ENCODE measurements at places on chromosomes 6 and 20.

DNA sequence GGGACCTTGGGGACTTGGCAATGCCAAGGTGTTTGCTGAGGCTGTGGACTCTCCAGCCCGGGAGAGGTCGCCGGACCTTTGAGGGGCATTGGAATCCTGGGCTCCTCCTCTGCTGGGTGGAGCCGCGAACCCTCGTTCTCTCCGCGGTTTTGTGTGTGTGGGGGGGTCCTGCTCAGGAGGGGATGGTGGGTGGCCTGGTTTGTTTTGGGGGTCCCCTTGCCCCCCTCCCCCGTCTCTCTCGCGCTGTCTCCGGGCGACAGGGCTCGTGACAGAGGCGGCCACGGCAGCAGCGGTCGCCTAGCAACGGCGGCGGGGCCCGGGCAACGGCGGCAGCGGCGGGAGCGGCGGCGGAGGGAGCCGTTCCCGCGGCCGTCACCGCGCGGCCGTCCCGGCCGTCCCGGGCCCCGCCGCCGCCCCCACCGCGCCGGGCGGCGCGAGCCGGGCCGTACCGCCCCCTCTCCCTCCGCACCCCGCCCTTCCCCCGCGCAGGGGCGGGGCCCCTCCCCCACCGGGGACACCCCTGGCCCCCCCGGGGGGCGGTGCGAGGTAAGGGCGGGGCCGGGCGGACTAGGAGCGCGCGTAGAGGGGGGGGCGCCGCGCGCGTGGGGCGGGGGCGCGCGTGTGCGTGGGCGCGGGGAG, 7.8 kb downstream of the SYNGAP1 start:
- DNase-seq, result peak; percentile 70

DNA sequence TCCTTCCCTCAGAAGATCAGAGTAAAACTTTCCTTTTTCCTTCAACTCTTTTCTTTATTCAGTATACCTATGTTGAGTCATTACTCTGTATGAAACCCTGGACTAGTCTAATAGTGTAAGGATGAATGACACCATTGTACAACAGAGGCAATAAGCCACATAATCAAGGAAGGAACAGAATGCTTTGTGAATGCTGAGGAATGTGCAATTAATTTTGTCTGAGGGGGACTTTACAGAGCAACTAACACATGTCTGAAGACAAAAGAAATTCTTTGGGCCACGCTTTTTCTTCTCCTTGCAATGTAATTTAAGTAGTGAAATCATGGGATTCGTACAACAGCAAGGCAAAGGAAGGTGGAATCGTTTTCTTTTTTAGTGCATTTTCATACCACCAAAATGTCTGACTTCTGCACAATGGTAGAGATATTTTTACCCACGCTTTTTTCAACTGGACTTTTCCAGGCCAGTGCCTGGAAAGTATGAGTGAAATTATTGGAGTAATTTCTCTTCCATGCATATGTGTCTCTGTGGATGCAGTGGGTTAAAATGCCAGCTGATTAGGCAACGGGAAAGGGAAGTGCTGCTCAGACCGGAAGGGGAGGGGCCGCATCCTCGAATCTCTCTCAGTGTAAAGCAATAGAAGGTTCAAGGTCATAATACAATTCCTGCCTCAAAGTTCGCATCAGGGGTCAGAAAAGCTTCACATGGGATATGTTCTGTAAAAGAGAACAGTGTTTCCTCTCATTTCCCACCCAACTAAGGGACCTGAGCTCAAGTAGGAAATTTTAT, 89.9 kb upstream of the MTHFD1L start:
- no peak for DNase-seq

GRCh38 chr6:113184291-113184690, 672.9 kb upstream of the MARCKS start:
- DNase-seq, result no peak

DNA sequence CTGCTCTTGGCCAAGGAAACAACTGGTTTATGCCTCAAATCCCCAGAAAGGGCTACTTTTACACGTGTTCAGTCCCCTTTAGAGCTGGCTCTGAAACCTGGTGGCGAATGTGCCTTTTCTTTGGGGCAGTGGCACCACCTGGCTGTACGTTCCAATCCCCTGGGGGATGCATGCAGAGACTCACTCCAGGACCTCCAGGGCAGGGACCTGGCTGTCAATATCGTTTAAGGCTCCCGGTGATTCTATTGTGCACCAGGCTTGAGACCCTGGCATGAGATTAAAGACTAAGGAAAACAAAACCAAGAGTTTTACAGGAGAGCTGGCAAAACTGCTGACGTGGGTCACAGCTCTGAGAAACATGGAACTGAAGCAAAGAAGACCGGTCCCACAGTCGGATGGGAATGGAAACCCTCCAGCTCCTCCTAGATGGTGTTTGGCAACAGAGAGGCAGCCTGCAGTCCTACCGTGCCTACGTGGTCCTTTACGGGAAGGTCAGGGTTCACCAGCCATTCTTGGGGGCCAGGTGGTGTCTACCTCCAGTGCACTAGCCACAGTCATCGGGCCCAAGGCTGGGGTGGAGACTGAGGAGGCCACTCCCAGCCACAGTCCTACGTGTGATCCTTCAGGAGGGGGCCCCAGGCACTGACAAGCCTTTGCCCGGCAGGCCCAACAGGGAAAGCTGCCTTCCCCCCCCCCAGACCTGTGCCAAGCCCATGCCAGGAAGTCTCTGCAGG, 203.3 kb upstream of the CST7 start:
- DNase-seq, result no peak

DNA sequence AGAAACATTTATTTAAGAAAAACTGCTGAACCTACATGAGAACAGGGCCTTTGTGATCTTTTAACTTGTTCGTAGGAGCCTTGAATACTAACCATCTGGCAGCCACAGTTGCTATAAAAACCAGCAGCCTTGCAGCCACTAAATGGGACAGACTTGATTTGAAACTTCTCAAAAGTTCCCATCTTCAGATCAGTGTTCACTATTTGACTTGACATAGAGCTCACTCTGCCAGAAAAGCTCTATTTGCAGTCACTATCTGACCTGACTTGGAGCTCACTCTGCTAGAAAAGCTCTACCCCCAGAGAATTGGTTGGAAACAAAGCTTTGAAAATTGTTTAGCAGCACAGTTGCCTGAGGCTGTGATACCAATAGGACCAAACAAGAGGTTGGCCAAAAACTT, 119.3 kb upstream of the F13A1 start:
- no peak for DNase-seq

- DNase-seq, result no peak
Observed at GRCh38 chr6:11069760-11070159, 23.9 kb upstream of the SMIM13 start.

GRCh38 chr6:105620878-105621277, 218.0 kb upstream of the PREP start:
- DNase-seq, result no peak
